ENCODE measurements at places on chromosomes 7 and 10.

GRCh38 chr10:52424341-52424740 lies 110.3 kb downstream of the DKK1 start:
- DNase-seq = no peak

DNA sequence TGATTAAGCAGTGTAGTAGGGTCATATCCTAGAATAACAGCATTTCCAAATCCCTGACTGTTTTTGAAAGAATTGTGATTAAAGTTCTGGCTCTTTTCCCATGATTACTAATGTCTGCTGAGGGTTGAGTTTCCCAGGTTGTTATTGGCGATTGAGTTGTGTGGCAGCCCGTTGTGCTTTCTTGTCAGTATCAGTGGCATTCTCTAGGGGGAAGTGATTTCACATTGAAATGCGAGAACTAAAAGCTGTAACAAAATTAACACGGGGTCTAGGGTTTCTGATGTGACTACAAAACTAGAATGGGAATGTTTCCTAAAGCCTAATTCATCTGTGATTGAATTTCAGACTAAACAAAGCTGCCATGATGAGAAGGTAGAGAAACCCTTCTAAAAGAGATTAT lies 349.4 kb downstream of the EXOC4 start:
- no peak for DNase-seq

GRCh38 chr7:128710481-128710880 lies 28.7 kb upstream of the CALU start:
- no peak for DNase-seq

DNA sequence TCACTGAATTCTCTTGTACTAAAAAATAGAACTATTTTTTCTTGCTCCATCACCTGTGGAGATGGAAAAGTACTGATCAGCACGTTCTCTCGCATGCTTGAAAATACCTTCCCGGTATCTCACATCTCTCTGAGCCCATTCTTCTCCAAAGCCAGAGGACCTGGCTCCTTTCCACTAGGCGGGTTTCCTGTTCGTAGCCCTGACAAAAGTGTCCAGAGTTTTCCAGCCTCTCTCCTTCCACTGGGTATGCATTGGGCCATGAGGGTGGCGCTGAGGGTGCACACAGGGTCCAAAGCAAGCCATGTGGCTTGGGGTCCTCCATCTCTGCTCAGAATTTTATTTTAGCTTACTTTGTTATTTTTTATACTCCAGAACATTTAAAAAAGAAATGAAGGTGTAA lies 16.3 kb upstream of the SRGN start:
- DNase-seq = no peak

- DNase-seq = no peak
Observed at GRCh38 chr10:22303461-22303860, 12.7 kb upstream of the COMMD3 start.

GRCh38 chr7:55190511-55191160 lies 171.8 kb downstream of the EGFR start:
- no peak for DNase-seq

GRCh38 chr7:34184466-34184865 lies 279.1 kb downstream of the BMPER start:
- no peak for DNase-seq

GRCh38 chr7:131381069-131381838 lies 53.6 kb downstream of the MKLN1 start:
- no peak for DNase-seq

GRCh38 chr10:116521424-116522290 lies 24.1 kb upstream of the PNLIP start:
- DNase-seq = no peak

- DNase-seq = no peak
Observed at GRCh38 chr7:90897961-90898469, 301.9 kb downstream of the CDK14 start.
